ENCODE measurements at places on chromosomes 12 and 14. TPM values are rescaled to one million over a fixed set of nuclear protein-coding genes. Genes with fewer than 3 reads are reported as not detected.

DNA sequence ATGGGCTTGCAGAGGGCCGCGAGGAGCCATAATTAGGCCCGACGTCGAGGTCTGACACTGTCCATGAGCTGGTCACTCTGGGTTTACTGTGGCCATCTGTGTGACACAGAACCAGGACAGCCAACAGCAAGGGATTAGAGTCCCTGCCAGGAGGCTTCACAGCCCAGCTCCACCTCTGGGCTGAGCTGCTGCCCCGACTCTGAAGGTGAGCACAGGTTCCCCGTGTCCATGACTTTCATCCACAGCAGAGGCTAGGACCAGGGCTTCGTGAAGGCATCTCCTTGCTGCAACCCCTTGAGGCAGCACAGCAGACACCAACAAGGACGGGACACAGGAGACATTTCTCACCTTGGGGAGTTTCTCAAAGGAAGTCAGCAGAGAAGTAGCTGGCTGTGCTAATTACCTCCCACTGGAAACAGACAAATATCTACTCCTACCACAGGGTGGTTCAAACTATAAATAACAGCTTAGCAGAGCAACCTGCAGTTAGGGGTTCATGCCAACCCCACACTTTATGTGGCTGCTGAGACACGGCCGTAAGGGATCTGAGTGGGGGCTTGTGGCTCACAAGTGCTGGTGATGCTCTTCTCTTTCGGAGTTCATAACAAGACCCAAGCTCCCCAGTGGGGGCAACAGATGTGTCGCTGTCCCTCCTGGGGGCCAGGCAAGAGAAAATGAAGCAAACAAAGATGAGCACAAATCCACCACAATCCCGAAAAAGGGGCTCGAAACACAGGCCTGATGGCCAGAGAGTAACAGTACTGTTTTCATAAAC is 29.2 kb downstream of the ZFYVE21 start:
- no peak for DNase-seq

DNA sequence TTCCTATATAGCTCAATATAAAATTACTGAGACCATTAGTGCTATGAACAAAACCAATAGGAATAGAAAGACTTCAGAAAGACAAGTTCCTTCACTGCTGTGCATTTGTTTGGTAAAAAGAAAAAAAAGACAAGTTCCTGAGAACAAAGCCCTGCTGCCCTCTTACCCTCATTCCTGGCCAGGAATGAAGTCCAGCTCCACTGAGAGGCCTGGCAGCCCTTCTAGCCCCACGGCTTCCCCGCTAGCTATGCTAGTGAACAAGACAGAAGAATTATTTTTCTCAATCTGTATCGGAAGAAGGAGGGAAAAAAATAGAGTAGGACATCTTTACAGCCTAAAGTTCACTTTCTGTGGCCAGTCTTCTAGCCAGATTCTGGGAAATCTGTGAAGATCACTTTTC is 1.6 kb downstream of the MFAP5 start:
- peak; percentile 79 for DNase-seq

- no peak for DNase-seq
Observed at GRCh38 chr12:247271-247670, 15.4 kb downstream of the SLC6A13 start.

DNA sequence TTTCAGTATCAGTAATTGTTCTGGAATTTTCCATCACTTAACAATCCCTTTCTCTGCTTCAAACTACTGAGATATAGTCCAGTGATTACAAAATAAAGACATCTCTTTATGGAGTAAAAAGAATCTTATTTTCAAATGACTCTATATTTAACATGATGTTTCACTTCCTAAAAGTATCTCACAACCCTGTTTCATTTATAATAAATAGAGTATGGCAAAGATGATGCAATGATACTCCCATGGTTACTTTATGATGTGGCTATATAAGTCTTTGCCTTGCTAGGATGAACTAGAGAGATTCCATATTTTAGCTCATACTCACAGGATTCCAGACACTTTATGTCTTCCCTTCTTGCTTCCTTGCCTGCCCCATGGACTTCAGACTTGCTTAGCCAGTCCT is 953.5 kb upstream of the MDGA2 start:
- no peak for DNase-seq

Gene VRTN
- total RNA-seq: not detected

- DNase-seq: no peak
Observed at GRCh38 chr14:37437490-37437889, 157.6 kb downstream of the FOXA1 start.

DNA sequence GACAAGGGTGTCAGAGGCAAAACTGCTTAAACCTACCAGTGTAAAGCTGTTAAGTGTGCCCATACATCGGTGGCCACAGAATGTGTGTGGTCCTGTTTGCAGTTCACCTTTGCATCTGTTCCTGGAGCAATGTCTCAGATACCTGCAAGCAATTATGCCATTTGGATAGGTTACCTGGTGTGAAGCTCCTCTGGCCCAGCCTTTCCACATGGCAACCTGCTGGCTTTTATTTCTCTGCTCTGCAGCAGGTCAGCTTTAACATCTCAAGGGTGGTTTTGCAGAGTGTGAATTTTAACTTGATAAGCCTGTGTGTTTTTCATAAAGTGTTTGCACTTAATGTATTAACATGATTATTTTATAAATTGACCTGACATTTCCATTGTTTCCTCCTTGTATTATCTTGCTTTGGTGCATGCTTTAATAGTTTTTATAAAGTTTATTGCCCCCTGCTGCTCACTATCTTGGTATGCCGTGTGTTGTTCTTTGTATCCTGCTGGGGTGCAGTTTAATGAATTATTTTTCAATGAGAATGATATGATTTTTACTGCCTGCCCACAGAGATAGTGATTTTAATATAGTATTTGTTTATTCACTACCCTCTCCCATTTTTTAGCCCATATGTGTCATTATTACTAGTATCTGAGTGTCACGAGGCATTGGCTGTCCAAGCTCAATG is 403.8 kb downstream of the NPAS3 start:
- no peak for DNase-seq

GRCh38 chr14:100862793-100863192 is 36.9 kb downstream of the MEG3 start:
- DNase-seq: no peak

Gene FOXG1
- not detected for total RNA-seq

GRCh38 chr12:25811656-25812126 is 146.8 kb upstream of the RASSF8 start:
- no peak for DNase-seq

DNA sequence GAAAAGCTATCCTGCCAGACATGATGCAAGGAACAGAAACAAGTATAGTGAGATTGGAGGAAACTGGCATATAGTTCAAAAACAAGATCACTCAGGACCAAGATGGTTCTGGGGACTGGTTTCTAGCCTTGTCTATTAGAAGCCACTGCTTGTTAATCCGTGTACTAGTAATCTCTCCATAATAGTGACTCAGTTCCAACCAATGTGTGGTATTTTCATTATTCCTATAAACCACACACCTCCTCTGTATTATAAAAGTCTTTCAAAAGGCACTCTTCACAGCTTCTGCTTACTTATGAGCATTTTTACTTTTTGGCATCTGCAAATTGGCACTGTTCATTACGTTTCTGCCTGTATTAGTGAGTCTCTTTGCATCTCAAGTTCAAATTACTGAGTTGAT is 140.3 kb downstream of the SLC6A15 start:
- no peak for DNase-seq

Gene ST8SIA1
- 9.6 TPM for total RNA-seq

DNA sequence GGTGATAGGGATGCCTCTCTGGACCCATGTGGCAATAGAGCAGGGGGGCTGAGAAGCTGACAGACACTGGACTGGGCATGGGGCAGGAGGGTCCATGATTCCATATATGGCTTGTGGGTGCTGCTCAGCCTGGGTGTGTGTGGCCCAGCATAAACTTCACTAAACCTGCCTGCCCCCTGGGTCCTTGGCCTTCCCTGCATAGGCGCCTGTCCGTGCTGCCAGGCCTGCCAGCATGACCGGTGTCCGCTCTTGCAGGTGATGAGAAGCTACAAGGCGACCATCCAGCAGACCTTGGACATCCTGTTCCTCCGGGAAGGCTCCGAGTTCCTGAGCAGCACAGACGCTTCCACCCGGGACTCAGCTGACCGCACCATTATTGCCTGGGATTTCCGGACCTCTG is 61.6 kb downstream of the BEGAIN start:
- DNase-seq: no peak

Gene PRB2
- not detected for total RNA-seq

DNA sequence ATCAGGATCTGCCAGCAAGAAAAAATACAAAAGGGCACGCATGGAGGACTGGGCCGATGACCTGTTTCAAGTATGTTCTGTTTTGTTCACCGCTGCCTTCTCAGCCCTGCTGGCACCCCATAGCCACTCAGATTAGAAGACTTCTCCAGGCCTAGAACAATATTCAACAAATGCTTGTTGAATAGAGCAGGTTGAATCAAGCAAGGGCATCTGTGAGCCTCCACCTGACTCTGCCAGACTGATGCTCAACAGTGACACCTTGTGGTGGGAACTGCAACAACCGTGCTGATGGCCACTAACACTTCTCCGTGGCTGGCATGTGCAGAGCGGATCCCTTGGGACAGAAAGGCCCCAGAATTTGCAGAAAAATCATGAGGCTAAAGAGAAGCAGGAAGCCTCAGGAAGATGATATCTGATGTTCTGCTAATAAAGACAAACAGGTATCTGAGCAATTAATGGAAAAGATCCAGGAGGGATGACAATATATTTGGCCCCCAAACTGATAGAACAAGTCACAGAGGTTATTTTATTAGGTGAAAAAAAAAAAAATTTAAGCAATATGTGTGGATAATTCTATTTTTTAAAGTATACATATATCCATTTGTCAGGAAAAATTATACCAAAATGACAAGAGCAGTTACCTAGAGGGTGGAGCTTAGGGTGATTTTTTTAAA is 114.3 kb downstream of the KSR2 start:
- no peak for DNase-seq

Gene C12orf50
- total RNA-seq: not detected

DNA sequence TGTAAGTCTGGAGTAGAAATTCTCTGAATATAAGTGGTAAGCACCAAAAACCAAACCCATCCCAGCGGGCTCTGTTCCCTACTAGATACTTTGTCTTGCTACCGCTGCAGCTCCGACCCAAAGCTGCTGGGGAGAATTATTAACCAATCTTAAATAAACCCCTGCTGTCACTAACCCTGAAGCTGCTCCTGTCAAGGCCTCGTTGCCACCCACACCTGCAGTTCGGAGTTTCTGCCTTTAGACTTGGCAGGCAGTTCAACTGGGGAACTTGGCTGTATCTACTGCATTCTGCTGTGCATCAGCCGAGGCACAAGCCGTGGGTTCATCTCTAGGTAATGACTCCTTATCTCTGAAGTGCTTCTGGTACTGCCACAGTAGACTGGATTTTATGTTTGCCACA is 55.5 kb downstream of the PPM1A start:
- DNase-seq: peak; percentile 44

DNA sequence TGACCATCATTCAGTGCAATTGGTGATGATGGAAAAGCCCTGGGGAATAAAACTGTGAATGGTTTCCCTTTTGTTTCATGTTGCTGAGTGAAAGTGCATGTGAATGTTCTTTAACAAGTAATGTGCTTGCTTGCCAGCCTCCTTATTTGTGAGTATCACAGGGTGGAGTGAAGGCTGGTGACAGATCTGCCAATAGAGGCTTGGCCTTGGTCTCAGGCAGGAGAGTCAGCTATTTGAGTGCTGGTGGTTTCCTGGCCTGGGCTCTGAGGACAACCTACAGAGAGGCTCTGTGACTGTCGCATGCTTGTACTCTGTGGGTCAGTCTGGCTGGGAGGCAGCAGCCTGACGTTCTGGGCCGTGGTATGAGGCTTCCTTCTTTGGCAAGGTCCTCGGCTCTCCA is 20.7 kb downstream of the KRT85 start:
- DNase-seq: no peak

GRCh38 chr14:68787092-68787992 is 5.5 kb downstream of the ZFP36L1 start:
- DNase-seq: peak; percentile 73

- DNase-seq: no peak
Observed at GRCh38 chr14:39372656-39373055, 59.6 kb downstream of the FBXO33 start.

- DNase-seq: no peak
Observed at GRCh38 chr12:2145433-2145998, 92.7 kb downstream of the CACNA1C start.

Gene NPC2
- total RNA-seq: 116 TPM

DNA sequence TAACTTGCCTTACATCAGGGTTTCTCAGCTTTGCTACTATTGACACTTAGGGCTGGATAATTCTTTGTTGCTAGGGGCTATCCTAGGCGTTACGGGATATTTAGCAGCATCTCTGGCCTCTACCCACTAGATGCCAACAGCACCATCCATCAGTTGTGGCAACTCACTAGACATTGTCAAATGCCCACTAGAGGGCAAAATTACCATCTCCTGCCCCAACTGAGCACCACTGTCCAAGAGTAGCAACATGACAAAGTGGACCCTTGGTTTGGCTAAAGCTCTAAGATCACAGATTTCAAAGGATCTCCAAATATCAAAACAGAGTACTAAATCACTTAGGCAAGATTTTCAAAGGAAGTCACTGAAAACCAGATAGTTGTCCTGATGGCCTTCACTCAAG is 251.7 kb upstream of the TBX3 start:
- no peak for DNase-seq

- peak; percentile 78 for DNase-seq
Observed at GRCh38 chr12:110281549-110282299, 677 bp downstream of the ATP2A2 start.

DNA sequence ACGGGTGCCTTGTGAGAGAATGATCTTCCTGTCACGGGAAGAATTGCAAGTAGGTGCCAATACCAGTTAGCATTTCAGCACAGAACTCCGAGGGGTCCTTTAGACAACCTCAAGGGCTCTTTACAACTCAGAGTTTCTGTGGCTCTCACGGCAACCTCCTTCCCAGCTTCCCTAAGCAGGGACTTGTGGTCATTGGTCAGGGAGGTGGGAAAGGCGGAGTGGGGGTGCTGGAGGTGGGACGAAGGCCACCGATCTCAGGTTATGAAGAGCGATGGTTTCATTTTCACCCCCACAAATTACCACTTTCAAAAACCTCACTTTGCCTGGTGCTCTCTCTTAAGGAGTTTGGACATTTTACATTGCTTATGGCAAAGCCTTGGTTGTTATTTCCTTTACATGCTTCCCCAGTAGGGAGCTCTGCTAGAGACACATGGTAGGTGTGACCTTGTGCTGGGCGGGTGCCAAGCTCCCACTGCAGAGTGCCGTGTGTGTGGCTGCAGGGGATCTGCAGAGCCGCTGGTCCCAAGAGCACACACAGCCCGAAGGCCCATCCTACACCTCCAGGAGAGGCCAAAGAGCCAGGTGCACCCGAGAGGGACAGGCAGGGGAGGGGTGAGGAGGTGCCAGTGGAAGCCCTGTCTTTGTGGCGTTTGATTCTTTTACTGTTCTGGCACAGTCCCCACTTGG is 21.4 kb downstream of the BCL2L14 start:
- no peak for DNase-seq

DNA sequence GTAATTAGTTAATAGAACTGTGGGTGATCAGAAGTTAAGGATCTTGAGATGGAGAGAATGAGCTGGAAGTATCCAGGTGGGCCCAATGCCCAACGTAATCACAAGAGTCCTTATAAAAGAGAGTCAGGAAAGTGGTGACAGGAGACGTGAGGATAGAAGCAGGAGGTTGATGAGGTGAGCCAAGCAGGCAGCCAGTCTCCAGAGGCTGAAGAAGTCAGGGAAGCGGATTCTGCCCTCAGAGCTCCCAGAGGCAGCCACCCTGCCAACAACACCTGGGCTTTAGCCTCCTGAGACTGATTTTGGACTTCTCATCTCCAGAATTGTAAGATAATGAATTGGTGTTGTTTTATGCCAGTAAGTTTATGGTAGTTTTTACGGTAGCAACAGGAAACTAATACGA is 10.1 kb upstream of the SAV1 start:
- no peak for DNase-seq

Gene KCNMB4
- total RNA-seq: 2.4 TPM

GRCh38 chr14:98952593-98953350 is 319.2 kb downstream of the BCL11B start:
- no peak for DNase-seq

Gene OR6C2
- total RNA-seq: not detected

Gene CCDC196
- total RNA-seq: not detected

All from right cardiac atrium (tissue), 5 donors.